ENCODE measurements at places on chromosomes 5 and 9. TPM values are rescaled to one million over a fixed set of nuclear protein-coding genes. Genes with fewer than 3 reads are reported as not detected.
A peak's percentile ranks its signal among the peaks of the same experiment; 100 is the strongest.

Gene PCDHA4
- total RNA-seq = 52.3 TPM

Gene FOXI1
- total RNA-seq = 0.58 TPM

Gene LCNL1
- 0.71 TPM for total RNA-seq

Gene LCN6
- not detected for total RNA-seq

Gene ESM1
- not detected for total RNA-seq

Gene SHB
- 7.9 TPM for total RNA-seq

Gene TAF11L5
- 2.1 TPM for total RNA-seq

Gene CBY3
- 0.61 TPM for total RNA-seq

Gene FAM221B
- total RNA-seq = 0.41 TPM

Gene EFNA5
- total RNA-seq = 13.3 TPM

Gene IFNA2
- not detected for total RNA-seq

Gene PCDHGA8
- total RNA-seq = 5.7 TPM

Gene PCDHB10
- 7.5 TPM for total RNA-seq

- no peak for ATAC-seq
Measured at GRCh38 chr9:2109069-2109650, 94.0 kb downstream of the SMARCA2 start.

- no peak for ATAC-seq
Measured at GRCh38 chr9:18720691-18721090, 246.7 kb downstream of the ADAMTSL1 start.

DNA sequence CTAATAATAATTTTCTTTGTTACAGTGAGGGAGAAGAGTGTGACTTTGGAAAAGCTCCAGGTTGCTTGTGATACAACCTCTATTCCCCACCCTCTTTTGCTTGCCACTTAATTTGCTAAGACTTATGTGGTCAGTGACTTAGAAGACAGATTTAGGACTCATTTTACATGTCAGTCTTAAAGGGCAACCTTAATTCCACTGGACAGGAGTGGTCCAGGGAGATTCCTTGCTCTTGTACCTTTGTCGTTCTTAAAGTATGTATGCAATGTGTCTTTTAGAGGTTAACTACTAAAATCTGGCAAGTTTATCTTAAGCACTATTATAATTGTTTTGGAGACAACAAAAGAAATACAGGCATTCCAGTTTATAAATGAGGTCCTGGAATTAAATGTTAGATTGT lies 20.0 kb downstream of the SLC30A5 start:
- no peak for ATAC-seq

GRCh38 chr5:171710451-171711024 lies 75.1 kb upstream of the SMIM23 start:
- no peak for ATAC-seq

DNA sequence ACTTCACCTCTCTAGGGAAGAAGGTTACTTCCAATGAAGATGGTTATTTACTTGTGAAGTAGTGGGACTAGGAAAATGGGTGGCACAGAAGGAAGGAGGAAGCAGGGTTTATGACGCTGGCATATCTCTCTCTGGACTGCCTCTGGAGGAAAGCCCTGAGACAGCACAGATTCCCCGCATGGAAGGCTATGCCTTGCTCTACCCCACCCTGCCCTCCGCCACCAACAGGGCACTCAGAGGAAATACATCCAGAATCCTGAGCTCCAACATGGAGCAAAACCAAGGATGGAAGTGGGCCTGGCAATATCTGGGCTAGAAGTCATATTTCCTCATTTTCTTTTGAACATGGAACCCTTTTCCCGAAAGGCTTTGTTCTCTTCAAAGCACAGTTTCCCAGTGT lies 346.9 kb downstream of the ZSWIM6 start:
- ATAC-seq = no peak

DNA sequence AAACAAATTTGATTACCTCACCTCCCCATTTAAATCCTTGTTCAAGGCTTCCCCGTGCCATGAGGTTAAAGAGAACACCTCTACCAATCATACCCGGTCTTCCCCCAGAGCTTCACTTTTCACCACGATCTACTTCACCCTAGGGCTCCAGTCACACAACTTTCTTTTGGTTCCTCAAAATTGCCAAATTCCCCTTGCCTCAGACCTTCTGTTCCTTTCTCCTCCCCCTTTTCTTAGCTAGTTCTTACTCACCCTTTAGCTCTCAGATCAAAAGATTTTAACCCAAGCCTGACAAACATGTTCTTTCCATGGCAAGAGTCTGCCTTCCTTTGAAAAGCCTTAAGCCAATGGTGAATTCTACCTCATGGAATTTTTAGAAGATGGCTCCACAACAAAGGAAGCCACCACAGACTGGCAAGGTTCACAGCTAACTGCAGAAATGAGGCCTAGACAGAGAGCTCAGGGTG lies 56.7 kb downstream of the MAPKAP1 start:
- no peak for ATAC-seq

DNA sequence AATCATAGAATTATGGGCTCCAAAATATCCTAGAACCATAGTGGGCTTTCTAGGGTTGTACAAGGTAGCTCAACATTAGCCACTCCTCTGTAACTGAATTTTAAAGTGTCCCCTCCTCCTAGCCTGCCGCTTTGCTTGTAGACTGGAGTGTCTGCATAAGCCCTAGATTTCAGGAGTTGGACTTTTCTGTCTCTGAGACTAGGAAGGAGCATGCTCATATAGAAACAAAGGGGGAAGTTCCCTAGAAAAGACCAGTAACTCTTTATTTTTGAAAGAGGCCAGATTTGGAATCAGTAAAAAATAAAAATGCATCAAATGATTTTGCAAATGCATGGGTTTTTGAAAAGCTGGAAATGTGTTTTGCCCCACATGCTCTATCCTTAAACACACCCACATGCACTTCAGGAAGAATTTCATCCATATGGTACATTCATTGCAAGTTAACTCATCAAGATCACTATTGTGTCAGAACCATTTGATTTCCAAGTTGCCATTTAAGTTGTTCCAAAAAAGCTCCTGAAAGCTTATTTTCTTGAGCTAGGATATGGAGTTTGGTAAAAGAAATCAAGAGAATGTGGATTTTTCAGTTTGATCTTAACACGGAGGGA lies 121.0 kb upstream of the NR3C1 start:
- no peak for ATAC-seq

GRCh38 chr9:96661711-96662110 lies 6.6 kb upstream of the PRXL2C start:
- ATAC-seq = no peak

- no peak for ATAC-seq
Measured at GRCh38 chr5:52148679-52149078, 639.0 kb upstream of the ITGA1 start.

- ATAC-seq = no peak
Measured at GRCh38 chr5:71904852-71905251, 185.8 kb downstream of the CARTPT start.

DNA sequence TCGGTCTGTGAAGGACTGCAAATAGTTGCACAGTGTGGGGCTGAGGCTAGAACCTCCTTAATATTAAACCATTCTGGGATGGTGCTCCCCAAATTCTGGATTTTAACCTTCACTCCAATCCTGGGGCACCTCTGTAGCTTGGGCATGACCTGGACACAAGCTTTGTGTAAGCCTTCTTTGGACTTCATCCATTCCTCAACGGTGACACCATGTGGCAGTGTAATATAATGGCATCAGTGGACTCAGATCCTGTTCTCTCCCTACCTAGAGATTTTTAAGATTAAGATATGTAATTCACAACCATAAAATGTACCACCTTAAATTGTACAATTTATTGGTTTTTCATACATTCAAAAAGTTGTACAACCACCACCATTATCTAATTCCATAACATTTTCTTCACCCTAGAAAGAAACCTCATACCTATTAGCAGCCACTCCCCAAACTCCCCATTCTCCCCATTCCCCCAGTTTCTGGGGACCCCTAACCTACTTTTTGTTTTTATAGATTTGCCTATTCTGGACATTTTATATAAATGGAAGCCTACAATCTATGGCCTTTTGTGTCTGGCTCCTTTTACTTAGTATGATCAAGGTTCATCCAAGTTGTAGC lies 4.8 kb upstream of the PLGRKT start:
- no peak for ATAC-seq

GRCh38 chr9:134328341-134328840 lies 2.1 kb downstream of the RXRA start:
- ATAC-seq = peak; percentile 32

DNA sequence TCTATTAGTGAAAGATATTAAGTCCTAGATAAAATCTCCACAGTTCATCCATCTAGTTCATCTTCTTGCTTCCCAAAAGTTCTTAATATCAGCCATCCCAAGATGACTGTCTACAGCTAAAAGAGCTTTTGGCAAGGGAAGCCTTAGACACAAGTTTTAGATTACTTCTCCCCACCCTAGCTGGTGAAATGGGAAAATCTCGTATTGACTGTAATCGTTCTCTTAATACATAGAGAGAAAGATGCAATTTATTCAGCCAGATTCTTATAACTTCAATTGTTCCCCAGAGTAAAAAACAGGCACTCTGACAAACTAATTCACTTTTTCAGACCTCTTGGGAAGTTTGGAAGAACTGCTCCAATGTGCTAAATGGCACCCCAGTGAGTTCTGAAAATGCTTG lies 1439.6 kb upstream of the C9orf72 start:
- ATAC-seq = no peak

DNA sequence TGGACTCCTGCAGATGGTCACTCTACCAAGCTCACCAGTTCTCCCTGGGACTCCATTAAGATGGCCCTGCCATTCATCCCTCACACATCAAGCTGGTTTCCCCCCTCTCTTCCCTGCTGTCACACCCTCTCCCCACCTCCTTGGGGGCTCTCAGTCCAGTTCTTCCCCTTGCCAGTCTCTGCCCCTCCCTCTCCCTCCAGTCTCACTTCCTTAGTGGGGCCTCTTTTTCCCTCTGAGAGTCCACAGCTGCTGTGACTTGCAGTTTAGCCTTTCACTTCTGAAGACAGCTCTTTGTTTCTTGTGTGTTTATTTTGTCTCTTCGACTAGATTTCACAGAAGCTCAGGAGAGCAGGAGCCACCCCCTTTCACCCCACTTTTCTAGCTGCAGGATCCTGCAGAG lies 10.5 kb downstream of the DOCK2 start:
- no peak for ATAC-seq

GRCh38 chr5:122458278-122458872 lies 146.3 kb downstream of the SNCAIP start:
- ATAC-seq = no peak

DNA sequence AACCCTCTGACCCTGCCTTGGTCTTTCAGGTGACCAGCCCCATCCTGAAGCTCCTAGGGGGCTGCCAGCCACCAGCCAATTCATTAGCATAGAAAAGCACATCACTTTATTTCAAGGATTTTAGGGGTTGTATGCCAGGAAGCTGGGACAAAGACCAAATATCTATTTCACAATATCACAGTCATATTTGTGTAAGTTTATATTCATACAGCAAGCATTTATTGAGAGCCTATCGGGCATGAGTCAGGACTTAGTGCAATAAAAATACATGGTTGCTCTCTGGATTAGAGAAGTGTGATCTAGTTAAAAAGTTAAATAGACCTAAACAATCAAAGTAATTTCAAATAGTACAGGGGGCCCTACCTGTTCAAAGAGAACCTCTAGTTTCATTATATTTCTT lies 113.8 kb downstream of the ERCC6L2 start:
- ATAC-seq = no peak

DNA sequence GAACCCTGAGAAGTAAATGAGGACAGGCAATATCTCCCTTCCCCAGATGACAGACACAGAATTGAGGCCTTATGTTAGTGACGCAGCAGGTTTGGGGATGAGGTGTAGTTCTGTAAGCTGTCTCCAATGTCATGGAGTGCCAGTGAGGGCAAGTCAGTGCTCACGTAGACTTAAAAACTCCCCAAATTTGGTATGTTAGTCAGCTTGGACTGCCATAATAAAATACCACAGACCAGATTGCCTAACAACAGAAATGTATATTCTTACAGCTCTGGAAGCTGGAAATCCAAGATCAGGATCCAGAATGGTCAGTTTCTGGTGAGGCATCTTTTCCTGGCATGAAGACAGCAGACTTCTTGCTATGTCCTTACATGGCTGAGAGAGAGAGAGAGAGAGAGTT lies 14.9 kb downstream of the FOXI1 start:
- ATAC-seq = no peak

DNA sequence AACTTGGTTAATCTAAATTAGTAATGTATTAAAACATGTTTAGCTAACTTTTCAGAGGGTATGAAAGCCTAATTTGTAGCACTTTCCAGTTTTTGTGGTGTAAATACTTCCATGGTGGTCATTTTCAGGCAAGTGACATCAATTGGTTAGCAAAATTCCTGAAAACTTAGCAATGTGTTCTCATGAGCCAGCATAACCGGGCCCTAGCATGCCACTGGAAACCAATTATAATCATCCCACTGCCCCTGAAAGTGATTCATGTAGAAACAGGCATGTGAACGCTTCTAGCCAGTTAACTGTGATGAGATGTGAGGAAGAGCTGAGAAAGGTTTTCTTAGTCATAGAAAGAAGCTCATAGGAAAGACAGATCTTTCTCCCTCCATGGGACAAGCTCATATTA lies 417.2 kb downstream of the TLR4 start:
- no peak for ATAC-seq

GRCh38 chr9:136199391-136200288 lies 5.3 kb downstream of the LHX3 start:
- ATAC-seq = no peak

- no peak for ATAC-seq
Measured at GRCh38 chr9:6711403-6711802, 46.4 kb upstream of the KDM4C start.

GRCh38 chr9:129750013-129750638 lies 2.7 kb downstream of the PTGES start:
- peak; percentile 36 for ATAC-seq

- ATAC-seq = no peak
Measured at GRCh38 chr5:10946050-10946449, 185.0 kb upstream of the DAP start.

GRCh38 chr9:120117081-120117480 lies 462.9 kb downstream of the CDK5RAP2 start:
- ATAC-seq = no peak

DNA sequence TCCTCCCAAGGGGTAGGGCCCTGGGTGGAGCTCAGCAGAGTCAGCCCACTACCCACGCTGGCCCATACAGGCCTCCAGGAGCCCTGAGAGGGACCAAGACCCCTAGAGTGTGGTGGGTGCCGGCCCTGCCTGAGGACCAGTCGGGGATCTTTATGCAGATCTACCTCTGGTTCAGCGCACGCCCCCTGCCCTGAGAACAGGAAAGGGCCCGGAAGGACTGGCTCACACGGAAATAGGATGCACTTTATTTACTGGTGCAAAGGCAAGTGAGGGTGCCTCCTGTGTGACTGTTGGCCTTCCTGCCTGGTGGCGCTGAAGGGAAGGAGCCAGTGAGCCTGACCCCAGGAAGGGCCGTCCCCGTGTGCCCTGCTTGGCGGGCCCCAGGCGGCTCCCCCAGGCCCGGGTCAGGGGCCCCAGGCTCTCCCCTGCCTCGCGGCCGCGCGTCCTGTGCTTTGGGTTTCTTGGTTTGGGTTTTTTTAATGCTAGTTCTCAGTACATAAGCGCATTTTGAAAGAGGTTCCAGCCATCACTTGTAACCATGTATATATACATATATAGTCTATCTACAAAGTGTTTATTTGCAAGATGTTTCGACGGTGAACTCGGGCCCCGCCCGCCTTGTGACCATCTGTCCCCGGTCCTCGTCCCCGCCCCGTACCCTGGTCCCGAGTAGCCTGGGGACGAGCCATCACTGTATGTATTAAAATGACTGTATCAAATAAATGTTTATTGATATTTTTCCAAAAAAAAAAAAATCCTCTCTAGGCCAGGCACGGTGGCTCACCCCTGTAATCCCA lies 76.4 kb upstream of the ROR2 start:
- ATAC-seq = no peak

- peak; percentile 84 for ATAC-seq
Measured at GRCh38 chr5:172833686-172834414, at the start of gene ERGIC1. Gene ERGIC1, plus strand, starts transcription at chr5:172834251. Its CDS starts 163 bp downstream, at chr5:172834414.
